ENCODE measurements at places on chromosomes 6 and 20.

GRCh38 chr6:50862176-50862575 is 43.5 kb downstream of the TFAP2B start:
- no peak for DNase-seq

DNA sequence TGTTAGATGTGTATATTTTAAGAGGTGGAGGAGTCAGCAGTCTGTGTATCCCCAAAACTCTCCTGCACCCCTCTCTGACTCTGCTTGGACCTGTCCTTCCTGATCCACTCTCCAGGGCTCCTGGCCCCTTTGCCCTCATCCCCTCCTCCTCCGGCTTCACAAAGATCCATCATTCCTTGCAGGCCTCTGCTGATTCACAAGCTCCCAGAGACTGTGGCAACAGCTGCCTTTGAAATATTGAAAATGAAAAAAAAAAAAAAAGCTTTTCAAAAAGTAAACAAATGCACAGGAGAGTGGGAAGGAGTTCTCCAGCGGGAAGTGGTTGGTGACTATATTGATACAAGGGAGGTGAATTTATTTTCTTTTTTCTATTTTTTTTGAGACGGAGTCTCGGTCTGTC is 330.2 kb upstream of the SULF2 start:
- no peak for DNase-seq

DNA sequence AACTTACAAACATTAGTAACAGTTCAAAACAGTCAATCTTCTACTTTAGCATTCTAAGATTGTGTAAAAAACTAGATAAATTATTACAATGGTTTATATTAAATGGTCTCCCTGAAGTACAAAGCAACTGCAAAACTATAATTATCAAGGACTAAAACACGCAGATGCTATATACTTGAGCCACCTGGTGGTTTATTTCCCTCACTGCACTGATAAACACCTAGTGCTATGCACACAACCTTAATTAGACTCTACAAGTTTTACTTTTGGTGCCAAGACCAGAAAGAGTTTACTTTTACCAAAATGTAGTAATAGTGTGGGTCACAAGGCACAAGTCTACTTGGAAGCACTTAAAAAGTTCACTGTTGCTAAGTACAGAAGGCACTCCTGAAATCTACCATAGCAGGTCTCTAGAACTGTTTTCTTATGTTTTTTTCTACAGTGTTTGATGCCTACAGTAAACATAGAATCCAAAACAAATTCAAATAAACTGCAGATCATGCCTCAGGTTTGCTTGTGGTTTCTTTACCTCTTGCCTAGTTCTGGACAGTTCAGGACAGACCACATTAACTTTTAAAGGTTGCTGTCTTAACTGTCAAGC is 49.2 kb downstream of the GMDS start:
- no peak for DNase-seq

DNA sequence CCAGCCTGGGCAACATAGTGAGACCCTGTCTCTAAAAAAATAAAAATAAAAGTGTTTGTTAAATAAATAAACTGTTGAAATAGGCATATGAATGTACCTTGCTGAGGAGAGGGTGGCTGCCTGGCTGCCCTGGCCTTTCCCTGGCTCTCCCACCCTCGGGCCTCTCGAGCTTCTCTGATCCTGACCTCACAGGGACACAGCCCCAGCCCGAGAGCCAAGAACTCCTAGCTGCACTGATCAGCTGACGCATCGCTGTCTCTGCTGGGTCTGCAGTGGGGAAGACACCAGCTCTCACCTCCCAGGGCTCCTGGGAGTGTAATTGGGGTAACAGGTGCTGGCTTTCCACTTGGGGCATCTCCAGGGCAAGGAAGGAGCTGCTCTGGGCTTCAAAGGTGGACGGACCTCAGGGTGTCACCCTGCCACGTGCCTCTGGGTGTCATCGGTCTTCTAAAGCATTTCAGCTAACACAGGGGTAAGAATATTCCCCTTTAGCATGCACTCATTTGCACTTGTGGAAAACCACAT is 6.9 kb downstream of the TCF15 start:
- no peak for DNase-seq

GRCh38 chr6:84516154-84516553 is 248.2 kb downstream of the TBX18 start:
- no peak for DNase-seq

DNA sequence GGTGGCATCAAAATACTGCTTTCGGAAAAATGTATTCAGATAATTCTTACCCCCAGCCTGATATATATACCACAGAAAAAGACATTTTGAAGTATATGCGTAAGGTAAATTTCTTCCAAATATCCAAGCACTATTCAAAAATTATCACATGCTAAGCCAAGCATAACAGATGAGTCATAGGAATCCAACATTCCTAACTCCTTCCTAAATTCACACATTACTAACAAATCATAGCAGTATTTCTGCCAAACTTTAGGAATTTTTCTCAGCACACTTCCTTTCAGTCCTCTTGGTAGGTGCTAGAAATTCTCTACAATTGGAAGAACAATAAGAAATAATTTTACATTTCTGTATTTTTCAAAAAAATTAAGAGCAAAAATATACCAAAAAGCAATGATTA is 417.5 kb downstream of the EYS start:
- no peak for DNase-seq

DNA sequence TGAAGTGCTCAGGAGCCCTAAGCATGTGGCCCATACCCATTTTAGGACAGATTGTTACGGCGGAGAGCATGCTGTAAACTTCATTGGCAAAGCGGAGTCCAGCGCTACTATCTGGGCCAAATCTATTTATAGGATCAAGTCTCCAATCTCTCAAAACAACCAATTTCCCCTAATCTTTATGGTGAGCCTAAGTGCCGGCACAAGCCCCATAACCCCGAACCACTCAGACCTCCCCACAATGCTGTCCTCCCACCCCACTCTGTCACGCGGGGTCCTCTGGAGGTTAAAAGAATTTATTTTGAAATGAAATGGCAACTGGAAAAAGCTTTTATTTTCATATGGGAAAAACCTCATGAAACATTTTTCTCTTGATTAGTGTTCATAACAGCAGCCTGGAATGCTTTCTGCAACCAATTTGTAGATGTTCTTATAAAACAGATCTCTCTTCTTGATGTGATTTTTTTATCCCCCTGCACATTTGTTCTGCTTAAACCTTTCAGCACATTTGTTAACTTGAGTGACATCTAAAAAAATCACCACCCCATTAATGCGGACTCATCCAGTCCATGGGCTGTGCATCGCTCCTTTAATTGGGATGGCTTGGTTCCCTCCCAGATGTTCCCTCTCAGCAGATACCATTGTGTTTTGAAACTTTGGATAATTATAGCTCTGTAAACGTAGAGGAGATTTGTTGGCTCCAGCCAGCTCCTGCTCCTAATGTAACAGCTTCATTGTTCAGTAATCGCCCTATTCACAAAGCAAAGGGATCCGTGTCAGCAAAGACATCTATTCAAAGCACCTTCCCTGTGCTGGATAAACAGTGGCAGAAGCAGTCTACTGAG is 323.6 kb downstream of the CD83 start:
- no peak for DNase-seq

- no peak for DNase-seq
Observed at GRCh38 chr6:139354189-139354588, 20.3 kb downstream of the CITED2 start.

GRCh38 chr6:64477391-64477790 is 841.8 kb downstream of the PHF3 start:
- DNase-seq = no peak

Measured in GM06990 (cell line).